ENCODE measurements at places on chromosomes 2 and 18.

DNA sequence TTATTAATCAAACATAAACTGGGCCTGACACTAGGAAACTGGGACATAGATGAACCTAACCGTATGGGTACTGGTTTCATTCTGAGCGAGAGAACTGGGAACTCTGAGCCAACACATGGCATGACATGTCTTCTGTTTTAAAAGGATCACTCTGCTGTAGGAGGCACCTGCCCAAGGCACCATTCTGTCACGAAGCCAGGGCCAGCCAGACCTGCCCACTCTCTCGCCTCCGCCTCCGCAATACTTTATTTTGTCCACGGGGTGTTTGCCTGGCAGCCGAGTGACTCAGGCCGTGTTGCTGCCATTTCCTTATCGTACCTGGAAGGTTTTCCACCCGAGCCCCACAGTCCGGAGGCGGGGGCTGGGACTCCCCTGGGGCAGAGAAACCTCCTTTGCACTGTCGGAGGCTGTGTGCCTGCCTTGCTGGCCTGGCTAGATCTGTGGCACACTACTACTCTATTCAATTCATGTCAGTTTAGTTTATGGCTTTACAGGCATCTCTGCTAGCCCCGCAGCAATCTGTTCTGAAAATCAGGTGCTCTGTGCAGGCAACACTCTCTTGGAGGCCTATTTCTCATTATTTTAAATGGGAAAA lies 120.4 kb upstream of the ACKR3 start:
- DNase-seq = no peak

GRCh38 chr2:205778356-205778755 lies 96.1 kb downstream of the NRP2 start:
- no peak for DNase-seq

- no peak for DNase-seq
These were observed 33.1 kb downstream of the SLC8A1 start for GRCh38 chr2:40418614-40419363.

DNA sequence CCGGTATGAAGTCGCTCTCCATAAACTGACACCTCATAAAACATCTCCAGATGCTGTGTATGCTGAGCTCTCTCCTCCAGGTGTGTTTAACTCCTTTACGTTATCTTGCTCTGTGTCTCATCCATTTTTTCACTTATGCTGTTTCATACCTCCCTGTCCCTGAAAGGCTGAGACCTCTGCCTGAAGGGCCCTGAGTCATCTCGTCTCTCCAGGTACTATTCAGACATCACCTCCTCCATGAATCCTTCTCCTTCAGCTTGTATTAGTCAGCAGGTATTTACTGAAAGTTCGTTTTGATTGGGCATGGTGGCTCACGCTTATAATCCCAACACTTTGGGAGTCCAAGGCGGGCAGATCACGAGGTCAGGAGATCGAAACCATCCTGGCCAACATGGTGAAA lies 244.5 kb upstream of the EPHA4 start:
- DNase-seq = no peak

DNA sequence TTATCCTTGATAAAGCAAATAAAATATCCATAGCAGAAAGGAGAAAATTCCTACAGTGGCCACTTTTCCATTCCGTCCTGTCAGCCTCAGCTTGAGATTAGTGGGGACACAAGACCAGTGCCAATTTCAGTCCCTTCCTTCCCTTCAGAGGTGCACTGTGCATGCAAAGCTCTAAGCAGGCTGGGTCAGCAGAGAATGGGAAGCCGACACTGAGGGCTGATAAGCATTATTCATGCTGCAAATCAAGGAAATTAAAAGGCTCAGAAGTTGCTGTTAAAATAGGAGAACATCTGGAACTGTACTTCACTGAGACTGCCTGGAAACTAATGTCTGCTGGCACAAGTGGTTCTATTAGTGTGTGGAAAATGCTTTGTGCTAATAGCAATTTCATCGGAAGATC lies 534.3 kb downstream of the ADCYAP1 start:
- DNase-seq = no peak

DNA sequence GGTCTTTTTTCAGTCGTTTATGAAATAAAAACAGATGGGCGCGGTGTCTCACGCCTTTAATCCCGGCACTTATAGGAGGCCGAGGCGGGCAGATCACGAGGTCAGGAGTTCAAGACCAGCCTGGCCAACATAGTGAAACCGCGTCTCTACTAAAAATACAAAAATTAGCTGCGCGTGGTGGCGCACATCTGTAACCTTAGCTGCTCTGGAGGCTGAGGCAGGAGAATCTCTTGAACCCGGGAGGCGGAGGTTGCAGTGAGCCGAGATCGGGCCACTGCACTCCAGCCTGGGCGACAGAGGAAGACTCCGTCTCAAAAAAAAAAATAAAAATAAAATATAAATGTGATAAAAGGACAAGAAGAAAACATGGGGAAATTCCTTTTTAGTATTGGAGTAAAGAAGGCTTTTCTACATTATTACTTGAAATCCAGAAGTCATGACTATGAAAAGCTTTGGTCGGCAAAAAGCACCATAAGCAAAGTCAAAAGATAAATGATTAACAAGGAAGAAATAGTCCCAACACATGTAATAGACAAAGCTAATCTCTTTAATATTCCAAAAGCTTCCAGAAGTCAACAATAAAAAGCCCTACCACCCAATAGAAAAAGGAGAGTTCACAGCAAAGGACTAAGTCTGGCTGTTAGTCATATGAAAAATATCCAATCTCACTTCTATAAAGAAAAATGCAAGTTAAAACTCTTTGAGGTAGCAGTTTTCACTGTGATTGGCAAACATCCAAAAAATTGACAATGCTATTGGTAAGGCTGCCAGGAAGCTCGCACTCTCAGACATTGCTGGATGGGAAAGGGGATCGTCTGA lies 1.4 kb upstream of the FAM168B start:
- DNase-seq = no peak

DNA sequence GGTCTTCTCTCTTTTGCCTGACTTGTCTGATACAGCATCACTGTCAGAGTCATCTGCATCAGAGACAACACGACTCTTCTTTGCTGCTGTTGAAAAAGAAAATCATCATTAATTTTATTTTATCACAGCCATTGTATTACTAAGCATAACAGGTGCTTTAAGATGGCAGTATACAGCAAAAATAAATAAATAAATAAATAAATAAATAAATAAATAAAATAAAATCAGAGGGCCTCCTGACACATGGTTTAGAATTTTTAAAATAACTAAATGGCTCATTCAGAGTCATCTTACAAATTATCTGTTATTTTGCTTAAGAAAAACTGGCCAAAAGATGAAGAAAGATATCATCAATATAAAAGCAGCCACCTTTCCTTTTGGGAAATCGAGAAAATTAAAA lies 22.8 kb downstream of the IWS1 start:
- DNase-seq = no peak

GRCh38 chr2:218423584-218423983 lies 4.7 kb downstream of the VIL1 start:
- no peak for DNase-seq

DNA sequence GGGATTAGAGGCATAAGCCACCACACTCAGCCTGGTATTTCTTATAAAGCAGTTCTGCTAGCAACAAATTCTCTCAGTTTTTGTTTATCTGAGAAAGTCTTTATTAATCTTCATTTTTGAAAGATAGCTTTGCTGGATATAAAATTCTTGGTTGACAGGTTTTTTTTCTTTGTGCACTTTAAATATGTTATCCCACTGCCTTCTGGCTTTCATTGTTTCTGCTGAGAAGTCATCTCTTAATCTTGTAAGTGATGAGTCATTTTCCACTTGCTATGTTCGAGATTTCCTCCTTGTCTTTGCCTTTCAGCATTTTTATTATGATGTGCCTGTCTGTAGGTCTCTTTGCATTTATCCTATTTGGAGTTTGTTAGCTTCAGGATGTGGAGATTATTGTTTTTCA lies 5.9 kb upstream of the ELAC1 start:
- DNase-seq = no peak

DNA sequence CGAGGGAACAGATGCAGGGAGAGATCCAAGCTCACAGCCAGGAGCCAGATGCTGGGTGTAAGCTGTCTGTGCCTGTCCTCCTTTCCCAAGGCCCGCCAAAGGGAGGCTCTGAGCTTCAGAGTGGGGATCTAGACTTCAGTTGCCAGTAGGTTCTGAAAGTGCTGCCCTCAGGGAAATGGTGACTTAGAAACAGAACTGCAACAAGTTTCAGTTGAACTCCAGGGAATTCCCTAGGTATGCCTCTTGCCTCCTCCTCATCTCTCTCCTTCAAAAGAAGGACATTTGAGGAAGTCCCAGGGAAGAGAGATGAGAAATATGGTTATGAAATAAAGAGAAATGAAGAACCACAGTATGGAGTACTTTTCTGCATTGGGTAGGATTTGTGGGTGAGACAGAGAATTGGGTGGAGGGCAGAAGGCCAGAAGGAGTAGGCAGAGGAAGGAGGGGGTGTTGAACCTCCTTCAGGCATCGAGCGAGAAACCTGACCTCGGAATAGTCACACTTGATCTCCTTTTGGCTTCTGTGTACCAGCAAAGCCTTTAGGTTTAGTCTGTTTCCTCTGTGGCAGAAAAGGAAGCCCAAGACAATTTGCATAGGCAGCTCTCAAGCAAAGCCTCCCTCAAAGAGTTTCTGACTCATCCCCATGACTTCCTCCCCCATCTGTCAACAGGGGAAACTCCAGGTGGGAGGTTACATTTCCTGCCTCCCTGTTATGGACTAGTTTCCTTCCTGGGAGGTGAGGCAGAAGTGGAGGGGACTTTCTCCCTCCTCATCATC lies 45.7 kb downstream of the QPCT start:
- DNase-seq = no peak

- no peak for DNase-seq
These were observed 125.2 kb upstream of the COL3A1 start for GRCh38 chr2:188848887-188849435.

DNA sequence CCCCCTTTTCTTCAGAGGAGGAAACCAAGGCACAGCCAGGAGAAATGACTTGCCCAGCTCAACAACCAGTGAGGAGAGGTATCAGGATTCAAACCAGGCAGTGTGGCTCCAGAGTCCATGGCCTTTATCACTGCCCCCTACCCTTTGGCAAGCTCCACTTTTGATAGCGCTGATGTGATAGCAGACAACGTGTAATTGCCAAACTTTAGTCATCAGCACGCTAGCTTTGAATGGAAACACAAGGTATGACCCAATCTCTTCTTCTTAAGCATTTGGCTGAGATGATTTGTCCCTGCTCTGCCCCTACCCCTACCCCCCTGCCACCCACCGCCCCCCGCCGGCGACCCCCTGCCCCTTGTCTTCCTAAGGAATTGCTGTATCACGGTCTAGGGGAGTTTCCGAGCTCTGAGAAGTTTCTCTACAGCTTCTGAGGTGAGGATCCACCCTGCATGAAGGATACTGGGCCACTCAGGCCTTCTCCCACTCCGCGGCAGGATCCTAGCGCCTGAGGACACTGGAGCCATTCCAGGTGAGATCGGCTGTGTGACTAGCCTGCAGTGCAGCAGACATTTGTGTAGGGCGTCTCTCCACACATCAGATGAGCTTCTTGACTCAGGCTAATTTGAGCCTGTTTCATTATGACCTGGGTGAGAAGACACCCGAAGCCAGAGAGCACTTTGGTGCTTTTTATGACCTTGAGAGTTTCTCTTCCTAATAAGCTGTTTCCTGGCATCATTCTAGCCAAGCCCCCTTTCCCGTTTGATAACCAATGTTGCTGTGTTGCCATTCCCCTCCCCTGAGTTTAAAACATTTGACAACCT lies 75.1 kb upstream of the MAP4K4 start:
- DNase-seq = no peak

GRCh38 chr2:200159357-200159707 lies 147.2 kb upstream of the SPATS2L start:
- DNase-seq = no peak

GRCh38 chr18:58102018-58102417 lies 58.0 kb downstream of the NEDD4L start:
- DNase-seq = no peak

DNA sequence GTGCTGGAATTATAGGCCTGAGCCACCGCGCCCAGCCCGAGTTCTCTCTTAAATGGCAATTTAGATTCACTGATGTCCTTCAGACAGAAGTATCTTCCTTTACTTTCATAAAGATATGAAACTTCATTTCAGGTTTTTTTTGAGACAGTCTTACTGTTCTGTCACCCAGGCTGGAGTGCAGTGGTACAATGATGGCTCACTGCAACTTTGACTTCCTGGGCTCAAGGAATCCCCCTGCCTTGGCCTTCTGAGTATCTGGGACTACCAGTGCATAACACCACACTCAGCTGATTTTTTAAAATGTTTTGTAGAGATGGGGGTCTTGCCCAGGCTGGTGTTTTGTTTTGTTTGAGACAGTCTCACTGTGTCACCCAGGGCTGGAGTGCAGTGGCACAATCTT lies 13.2 kb downstream of the ITGB1BP1 start:
- no peak for DNase-seq

GRCh38 chr18:55110436-55110835 lies 151.2 kb upstream of the CCDC68 start:
- no peak for DNase-seq

DNA sequence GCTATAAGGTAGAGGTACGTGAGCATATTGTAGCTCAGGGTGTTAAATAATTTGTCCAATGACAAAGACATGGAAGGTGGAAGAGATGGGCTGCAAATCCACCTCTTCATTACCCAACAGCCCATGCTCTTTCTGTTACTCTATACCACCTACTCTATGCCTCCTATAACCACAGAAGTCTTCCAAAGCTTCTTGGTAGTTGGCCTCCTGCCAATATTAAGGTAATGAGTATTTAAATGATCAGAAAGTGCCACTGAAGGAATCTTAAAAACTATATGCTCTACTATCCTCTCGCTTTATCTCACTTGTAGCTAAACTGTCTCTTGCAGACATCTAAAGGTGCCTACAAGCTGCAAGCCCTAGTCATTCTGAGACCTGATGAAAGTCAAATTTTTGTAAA lies 41.1 kb downstream of the SULT1C2 start:
- no peak for DNase-seq

DNA sequence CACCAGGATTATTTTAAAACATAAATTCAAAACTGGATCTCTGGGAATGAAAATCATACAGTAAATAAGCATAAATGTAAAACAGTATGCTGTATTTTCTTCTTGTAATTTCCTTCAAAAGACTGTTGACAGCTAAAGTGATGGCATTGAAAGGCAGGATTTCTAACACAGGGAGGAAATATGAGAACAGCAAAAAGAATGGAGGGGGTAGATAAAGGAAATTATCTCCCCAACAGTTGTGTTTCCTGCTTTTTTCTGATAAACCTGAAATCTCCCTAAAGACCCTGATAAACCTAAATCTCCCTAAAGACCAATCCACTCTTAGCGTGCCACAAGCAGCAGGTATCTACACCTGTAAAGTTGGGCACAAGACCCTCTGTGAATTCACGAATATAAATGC lies 50.8 kb downstream of the PIAS2 start:
- no peak for DNase-seq

- no peak for DNase-seq
These were observed 2.6 kb upstream of the FZD5 start for GRCh38 chr2:207772081-207772843.

GRCh38 chr2:125364192-125364983 lies 1291.6 kb upstream of the GYPC start:
- no peak for DNase-seq

All from CMK (cell line).